ENCODE measurements at places on chromosomes 6 and 20.

GRCh38 chr20:15138548-15139126, 801.2 kb upstream of the FLRT3 start:
- H3K36me3 ChIP-seq = no peaks in the 10 kb centered on the region
- H3K27me3 ChIP-seq = no peaks in the 10 kb centered on the region
- H3K4me1 ChIP-seq = no peaks in the 10 kb centered on the region
- H3K27ac ChIP-seq = no peak overlapping the region
- no peak overlapping the region for H3K4me3 ChIP-seq

DNA sequence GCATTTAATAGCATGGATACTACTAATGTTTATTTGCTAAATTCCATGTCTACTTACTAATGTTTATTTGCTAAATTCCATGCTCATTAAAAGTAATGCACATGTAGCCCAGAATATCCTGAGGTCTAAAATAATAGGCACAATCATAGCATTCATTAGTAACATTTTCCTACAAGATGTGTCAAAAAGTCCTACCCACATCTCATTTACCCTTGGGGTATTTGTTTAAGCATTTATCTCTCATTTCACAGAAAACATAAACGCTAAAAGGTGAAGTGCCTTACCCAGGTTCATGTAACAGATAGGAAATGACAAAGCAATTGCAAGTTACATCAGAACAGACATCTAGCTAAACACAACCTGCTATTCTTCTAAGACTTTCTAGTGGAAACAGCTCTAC, 457.1 kb downstream of the HACE1 start:
- no peak overlapping the region for H3K27ac ChIP-seq
- no peaks in the 10 kb centered on the region for H3K27me3 ChIP-seq
- H3K36me3 ChIP-seq = no peaks in the 10 kb centered on the region
- H3K4me1 ChIP-seq = no peaks in the 10 kb centered on the region

DNA sequence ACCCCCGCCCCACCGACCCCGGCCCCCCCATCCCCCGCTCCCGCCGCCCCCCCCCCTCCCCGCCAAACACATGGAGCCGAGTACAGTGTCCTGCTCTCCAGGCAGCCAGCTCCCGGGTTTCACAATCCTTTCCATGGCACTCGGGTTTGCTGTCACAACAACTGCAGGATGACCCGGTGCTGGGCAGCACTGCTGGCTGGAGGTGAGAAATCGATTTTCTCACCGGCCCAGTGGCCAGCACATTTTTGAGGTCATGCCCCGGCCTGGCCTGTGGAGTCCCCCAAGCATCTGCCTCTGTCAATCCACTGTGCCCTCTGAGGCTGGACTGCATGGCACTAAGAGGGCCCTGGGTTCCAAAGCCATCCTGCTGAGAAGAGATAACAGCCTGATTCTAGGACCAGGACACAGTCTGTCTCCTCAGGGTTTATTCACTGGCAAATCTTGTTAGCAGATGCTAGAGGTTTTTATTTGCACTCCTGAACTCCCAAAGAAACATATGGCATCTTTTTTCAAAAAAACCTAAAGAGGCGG, 129.5 kb downstream of the NFATC2 start:
- peaks cover 77% of the 10 kb centered on the region for H3K4me1 ChIP-seq
- H3K27me3 ChIP-seq = no peaks in the 10 kb centered on the region
- H3K27ac ChIP-seq = peak overlapping the region; percentile 63

GRCh38 chr6:159691133-159691962, 1.7 kb downstream of the SOD2 start:
- H3K27me3 ChIP-seq = no peaks in the 10 kb centered on the region
- H3K36me3 ChIP-seq = peaks cover 33% of the 10 kb centered on the region
- H3K4me3 ChIP-seq = peak overlapping the region; percentile 90
- H3K27ac ChIP-seq = peak overlapping the region; percentile 76
- DNase-seq = no peak

DNA sequence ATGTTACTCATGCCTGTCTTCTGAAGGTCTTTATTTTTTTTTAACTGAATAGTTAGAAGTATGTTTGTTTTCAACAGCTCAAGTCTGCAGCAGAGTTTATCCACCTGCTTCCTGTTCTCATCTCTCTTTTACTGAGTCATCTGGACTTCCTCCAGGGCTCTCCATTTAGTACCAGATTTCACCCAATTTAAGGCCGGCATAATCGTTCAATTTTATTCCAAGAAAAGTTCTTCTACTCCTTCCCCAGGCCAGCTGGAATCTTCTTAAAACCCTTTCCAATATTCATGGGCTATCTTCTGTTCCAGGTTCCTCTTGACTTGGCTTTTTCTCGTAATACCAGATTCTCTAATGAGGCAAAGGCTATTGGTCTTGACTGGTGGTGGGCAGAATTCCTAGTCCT, 79.0 kb upstream of the LAMA2 start:
- H3K27me3 ChIP-seq = no peaks in the 10 kb centered on the region
- H3K27ac ChIP-seq = no peak overlapping the region
- H3K4me1 ChIP-seq = no peaks in the 10 kb centered on the region
- H3K36me3 ChIP-seq = no peaks in the 10 kb centered on the region
